ENCODE measurements at places on chromosomes 2 and 18. TPM values are rescaled to one million over a fixed set of nuclear protein-coding genes. Genes with fewer than 3 reads are reported as not detected.

GRCh38 chr2:177024765-177025164, 187.8 kb upstream of the HNRNPA3 start:
- no peak for DNase-seq

The CCDC121 gene
- 2.1 TPM for polyA plus RNA-seq

DNA sequence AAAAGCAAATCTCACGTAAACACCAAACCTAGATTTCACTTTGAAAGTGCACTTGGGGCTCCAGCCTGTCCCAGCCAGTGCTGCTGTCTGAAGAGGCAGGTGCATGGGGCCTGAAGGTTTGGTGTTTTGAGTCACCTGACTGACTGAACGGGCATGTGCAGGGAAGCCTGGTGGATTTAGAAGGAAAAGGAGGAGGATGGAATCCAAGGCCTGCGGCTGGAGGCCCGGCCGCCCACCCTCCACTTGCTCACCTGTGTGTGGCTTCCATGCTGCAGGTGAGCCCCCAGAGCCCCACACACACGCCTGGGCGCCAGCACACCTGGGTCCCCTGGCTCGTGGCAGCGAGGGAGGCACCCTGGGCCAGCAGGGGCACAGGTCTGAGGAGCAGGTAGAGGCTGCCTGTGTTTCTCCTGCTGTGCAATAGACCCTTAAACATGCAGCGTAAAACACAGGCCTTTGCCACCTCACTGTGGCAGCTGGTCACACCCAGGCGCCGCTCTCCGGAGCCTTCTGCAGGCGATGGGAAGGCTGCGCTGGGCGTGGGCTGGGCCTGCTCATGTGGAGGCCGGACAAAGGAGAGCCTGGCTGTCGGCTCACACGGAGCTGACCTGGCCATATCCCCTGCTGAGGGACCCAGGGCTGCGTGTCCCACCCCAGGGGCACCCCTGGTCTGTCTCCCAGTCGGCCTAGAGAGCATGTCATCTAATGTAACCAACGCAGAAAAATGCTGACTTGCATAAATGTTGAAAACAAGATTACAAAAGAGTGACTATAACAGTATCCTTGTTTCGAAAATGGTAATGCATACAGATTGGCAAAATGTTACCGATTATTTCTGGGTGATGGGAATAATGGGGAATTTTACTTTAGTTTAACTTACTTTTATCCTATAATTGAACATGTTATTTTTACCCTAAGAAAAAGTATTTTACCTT, 71.3 kb downstream of the TMEM18 start:
- no peak for DNase-seq

- no peak for DNase-seq
Measured at GRCh38 chr2:32805104-32806095, 141.4 kb upstream of the LTBP1 start.

DNA sequence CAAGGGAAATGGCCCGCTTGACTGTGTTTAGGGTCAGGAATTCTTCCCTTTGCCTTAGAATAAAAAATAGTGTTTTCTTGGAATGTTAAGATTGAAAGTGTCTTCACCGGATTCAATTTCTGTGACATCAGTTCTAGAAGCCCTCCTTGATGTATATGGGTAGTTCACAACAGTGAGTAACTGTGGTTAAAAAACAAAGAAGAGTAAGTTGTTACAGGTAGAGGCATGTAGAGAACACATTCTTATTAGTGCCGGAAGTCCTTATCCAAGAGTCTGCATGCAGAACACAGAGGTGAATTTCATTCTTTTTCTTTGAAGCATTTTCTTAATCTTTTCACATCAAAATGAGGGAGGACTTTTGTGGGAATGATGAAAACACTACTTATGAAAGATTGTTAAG, 105.5 kb downstream of the FMNL2 start:
- no peak for DNase-seq

DNA sequence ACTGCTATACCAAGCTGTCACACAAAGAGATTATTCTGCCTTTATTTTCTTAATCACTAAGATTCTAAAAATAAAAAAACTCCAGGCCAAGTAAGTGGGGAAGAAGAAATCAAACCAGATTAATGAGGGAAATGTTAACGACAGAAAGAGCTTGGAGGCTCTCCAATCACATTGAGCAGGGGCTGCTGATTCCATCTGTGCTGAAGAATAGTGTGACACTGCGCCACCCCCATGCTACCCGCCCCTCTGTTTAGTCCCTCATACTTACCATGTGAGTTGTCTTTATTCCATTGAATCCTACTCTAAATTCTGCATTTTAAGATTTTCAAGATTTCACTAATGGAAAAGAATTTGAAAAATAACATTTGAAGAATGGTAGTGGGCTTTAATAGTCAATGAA, 998.0 kb upstream of the CDH2 start:
- DNase-seq, result no peak

DNA sequence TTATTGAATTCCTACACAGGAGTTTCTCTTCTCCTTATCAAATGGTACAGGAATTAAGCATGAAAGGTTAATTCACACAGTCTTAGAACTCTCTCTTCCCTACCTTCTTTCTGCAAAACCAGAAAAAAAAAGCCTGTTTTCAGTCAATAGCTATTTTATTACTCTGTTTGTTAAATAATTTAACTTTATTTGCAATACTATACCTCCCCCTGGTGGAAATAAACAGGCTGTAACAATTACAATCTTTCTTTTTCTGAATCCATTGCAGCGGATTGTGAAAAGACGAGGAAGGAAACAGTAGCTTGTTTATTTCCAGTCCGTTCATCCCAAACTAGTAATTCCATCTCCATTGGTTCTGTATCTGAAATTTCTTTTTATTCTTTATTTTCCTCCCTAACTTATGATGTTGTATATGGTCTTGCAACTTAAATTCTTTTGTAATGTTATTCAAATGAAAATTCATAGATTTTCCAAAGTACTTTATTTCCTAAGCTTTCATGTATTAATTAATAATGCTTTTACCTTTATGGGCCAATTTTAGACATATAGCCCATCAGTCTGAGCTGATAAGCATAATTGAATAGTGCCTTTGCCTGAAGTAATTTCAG, 165.2 kb downstream of the SH3BP4 start:
- DNase-seq, result no peak

- no peak for DNase-seq
Measured at GRCh38 chr18:74331404-74331803, 15.8 kb downstream of the C18orf63 start.

- DNase-seq, result no peak
Measured at GRCh38 chr2:144378551-144378950, 141.4 kb downstream of the ZEB2 start.

The PROC gene
- not detected for polyA plus RNA-seq

The UXS1 gene
- polyA plus RNA-seq, result 74.2 TPM

- DNase-seq, result peak; percentile 39
Measured at GRCh38 chr2:209977386-209978239, 24.8 kb upstream of the RPE start.

GRCh38 chr2:214261683-214262082, 149.2 kb upstream of the VWC2L start:
- DNase-seq, result no peak

The XDH gene
- polyA plus RNA-seq, result not detected

GRCh38 chr2:9991221-9991620, 39.7 kb downstream of the GRHL1 start:
- DNase-seq, result no peak

The SOX11 gene
- polyA plus RNA-seq, result not detected

DNA sequence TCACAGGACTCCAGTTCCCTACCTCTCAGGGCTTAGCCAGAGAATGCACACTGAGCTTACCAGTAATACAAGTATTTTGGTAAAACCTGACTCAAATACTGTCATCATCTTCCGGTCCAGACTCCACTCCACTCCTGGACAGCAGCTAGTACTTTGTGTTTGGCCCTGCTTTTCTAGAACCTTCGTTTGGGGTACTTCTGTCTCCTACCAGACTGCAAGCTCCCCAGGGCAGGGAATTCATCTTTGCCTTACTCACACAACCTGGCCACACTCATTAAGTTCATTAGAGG, 108.9 kb upstream of the CDC42EP3 start:
- DNase-seq, result no peak

- DNase-seq, result no peak
Measured at GRCh38 chr2:59073286-59073685, 832.2 kb upstream of the FANCL start.

GRCh38 chr2:148928395-148928794, 53.4 kb downstream of the KIF5C start:
- no peak for DNase-seq

- no peak for DNase-seq
Measured at GRCh38 chr2:22153931-22154613, 1030.3 kb downstream of the TDRD15 start.

GRCh38 chr2:183935005-183935404, 663.3 kb upstream of the ZNF804A start:
- DNase-seq, result no peak

DNA sequence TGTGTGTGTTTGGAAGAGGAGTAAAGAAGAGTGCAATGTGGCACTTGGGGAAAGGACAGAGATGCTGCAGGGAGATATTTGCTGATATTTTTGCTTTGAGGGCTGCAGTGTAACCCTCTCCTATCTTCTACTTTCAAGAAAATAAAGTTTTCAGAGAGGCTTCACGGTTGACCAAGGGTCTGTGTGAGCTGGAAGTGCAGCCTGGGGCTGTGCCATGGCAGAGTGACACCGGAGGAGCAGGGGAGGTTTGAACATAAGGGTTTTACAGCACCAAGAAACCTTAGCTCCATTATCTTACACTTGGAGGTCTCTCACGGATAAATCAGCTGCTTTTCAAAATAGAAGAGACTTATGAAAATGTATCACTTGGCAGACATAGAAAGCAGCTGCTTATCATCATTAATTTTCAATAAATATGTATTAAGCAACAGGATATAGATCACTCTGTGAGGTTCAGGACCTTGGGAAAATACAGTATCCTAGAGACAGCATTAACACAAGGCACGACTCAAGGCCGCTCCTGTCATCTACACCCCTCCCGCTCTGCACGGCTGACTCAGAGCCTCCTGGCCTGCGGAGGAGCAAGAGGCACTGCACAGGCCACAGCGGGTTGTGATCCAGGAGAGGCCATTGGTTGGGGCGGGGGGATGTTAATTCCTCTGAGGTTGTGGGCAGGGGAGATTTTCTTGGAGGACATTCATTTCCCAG, 127.8 kb downstream of the COPS8 start:
- DNase-seq, result no peak

GRCh38 chr2:232721261-232721660, 24.1 kb downstream of the GIGYF2 start:
- DNase-seq, result no peak

The MYCN gene
- polyA plus RNA-seq, result not detected

DNA sequence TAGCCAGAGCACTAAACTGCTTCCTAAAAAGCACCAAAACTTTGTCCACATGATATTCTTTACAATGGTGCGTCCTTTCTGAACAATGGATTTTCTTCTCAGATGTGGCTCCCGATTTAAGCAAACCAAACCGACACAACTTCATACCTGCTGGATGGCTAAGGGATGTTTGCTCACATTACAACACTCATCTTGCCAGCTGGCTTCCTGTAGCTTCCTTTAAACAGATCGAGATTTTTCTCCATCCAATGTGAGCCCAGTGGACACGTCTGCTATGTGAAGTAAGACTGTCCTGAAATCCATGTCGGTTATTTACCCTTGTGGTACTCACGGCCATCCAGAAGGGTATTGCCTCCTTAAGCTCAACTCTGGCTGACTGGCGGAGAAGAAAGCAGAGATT, 126.5 kb downstream of the MAPK4 start:
- no peak for DNase-seq

The LIPG gene
- not detected for polyA plus RNA-seq

GRCh38 chr18:48707636-48708296, 168.9 kb downstream of the CTIF start:
- no peak for DNase-seq

The NEU4 gene
- not detected for polyA plus RNA-seq

- DNase-seq, result no peak
Measured at GRCh38 chr18:8003878-8004675, 437.0 kb downstream of the PTPRM start.

The CNNM3 gene
- 5.8 TPM for polyA plus RNA-seq

The CD8A gene
- polyA plus RNA-seq, result 0.76 TPM

DNA sequence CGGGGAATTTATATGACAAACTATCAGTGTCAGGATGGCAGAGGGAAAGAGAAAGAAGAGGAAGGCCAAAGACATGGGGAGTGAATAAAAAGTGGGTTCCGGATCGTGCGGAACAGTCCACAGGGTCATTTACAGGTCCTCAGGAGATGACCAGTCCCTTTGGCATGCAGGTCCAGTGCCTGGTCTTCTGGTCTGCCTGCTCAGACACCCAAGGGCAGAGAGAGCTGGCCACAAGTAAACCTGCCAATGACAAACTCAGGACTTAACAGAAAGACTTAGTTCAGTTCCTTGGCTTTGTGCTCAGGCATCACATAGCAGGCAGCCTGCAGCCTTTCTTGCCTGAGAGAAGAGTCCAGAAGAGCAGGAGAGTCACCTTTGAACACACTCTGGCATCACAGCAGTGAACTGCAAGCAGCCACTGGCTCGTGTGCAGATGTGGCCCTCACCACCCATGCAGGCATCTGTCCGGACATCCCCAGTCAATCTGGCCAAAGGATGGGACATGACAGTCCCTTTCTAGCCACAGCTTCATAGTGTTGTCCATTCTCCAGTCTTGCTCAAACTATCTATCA, 14.0 kb downstream of the TMEM127 start:
- no peak for DNase-seq

DNA sequence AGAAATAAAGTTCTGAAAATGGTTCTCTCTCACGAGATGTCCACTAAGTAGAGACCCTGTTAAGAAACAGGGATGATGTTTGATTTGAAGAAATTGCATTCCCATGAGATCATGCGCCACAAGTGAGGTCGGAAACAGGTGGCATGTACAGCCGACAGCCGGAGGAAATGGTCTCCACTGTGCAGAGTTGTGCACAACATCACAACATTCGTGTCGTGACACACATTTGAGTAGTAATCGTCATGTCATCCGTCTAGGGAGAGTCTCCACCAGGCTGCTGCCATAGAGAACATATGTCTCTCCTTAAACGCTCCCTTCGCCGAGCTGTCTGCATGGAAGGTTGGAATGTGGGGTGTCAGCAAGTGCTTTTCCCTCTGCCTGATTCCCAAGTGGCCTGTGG, 84.7 kb downstream of the ASAP2 start:
- no peak for DNase-seq

DNA sequence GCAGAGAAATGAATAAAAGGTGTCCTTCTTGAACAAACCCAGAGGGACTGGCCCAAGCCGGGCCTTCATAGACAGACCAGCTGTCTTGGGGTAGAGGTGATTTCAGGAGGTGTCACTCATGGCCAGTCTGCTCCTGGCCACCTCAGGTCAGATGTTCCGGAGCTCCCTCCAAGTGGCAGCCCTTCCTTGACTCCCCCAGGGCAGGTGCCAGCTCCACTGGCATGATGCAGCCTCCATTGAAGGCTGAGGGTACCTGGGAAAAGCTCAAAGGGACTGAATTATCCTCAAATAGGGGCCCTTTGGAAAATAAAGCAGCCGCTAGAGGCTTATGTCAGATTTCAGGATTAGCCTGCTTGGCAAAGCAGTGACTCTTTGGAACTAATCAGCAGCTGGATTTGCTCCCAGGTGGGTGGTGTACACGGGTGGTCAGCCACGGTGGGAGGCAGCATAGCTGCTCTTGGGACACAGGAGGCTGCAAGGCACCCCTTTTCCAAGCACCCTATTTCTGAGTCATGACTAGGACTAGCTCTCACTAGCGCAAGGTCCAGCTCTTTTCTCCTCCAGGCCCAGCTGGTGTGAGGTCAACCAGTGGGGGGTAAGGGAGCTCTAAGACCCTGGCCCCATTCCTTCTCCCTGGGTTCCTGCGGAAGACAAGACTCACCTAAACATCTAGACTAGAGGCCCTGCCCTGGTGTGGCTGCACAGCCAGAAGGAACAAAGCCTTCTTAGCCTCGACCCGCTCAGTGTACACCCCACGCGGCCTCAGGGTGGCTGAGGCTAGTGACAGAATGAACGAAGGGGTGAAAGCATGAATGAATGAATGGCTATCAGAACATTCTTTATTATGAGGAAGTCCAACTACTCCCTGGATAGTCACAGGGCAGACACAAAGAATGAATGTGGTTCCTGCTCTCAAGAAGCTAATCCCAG, 29.3 kb downstream of the HS1BP3 start:
- no peak for DNase-seq

The GEN1 gene
- polyA plus RNA-seq, result 0.44 TPM
